ENCODE measurements at places on chromosomes 7 and 10.
A peak's percentile ranks its signal among the peaks of the same experiment; 100 is the strongest.

GRCh38 chr7:103593691-103594090 is 147.7 kb upstream of the SLC26A5 start:
- DNase-seq, result no peak

DNA sequence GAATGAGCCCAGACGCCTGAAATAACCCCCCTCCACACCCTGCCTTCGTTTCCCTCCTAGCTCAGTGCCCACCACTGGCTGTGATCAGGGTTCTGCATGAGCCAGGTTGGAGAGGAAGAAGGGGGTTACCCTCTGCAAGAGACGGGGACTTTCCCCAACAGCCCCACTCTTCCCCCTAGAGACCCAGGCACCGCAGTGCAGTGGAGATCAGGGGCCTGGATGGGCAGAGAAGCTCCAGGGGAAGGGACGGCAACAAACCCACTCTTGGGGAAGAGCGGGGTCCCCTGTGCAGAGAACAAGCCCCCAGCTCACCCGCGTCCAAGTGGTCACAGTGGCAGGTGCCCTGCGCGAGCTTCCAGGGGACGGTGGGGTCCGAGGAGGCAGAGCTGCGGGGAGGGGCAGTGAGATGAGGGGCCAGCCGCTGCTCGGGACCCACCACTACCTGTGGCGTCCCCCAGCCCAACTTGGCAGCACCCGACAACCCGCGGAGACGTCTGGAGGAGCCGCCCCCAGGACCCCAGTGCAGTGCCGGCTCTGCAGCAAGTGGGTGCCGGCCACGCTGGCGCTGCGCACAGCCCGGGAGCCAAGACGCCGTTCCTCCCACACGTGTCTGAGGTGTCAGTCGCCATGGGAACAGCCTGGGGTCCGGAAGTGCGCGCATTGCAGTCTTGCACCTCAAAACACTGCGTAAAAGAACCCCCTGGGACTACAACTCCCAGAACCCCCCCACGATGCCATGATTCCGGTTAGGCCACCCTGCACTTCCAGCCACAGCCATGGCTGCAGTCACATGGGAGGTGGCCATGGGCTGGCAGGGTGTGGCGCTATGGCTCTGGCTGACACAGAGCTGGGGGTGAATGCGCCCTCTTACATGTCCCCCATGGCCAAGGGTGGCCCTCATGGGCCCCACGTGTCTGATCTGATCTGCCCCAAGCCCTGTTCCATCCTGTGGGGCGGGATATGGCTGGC is 45.8 kb upstream of the WIPI2 start:
- peak; percentile 89 for DNase-seq

DNA sequence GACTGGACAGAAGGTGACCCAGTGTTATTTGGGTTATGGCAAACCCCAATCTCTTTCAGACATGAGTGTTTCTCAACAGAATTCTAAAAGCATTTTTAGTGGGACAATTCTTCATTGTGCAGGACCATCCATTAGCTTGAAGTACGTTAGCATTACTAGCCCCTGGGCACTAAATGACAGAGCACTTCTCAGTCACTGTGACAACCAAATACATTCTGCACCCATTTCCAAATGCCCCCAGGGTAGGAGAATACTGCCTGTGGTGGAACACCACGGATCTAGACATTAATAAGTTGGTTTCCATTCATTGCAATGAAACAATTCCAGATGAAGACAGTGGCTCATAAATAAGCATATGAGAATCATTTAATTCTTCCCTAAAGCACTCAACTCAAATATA is 102.4 kb upstream of the FRMD4A start:
- DNase-seq, result no peak

DNA sequence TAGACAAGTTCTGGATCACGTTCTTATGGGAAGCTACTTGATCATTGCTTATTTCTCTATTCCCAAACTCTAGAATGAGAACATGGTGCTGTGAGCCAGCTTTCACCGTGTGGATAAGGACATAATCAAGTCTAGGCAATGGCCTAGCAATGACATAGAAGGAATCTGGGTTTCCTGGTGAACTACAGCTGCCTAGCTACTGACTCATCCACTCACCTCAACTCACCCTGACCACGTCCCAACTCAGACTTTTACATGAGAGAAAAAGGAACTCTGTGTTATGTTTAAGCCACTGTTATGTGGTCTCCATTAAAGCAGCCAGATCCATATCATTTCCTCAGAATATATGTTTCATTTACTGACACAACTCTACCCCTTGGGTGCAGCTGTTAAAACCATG is 18.8 kb upstream of the MET start:
- DNase-seq, result no peak

GRCh38 chr7:150994141-150994837 is 3.5 kb downstream of the NOS3 start:
- no peak for DNase-seq

DNA sequence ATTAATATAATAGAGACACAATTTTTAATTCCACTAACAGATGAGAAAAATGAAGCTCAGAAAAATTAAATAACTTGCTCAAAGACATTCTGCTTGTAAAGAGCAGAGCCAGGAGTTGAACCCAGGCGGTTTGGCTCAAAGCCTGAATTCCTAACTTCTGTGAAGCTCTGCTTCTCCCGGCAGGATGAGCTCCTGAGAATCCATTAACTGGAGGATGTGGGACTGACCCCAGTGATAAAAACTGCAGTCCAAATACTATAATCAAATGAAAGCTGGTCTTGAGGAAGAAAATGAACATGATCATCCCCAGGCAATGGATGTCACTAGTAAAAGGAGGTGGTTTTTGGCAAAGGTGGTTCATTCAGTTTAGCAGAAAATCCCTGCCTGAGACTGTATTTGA is 898.2 kb downstream of the CCSER2 start:
- DNase-seq, result no peak

DNA sequence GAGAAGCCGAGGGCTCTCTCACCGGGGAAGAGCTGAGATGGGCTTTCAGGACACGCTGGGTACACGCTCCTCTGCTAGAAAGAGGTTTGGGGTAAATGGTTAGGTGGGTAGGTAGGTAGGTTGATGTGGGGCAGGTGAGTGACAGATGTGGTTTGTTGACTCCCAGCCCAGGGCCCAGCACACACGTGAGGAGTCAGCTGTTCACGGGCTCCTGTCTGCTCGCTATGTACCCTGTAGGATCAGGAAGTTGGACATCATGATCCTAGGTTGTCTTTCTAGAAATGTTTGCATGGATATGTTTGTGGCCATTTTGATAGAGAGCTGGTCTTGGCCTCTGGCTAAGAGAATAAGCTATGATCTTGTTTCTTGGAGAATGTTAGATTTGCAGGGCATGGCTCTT is 109.0 kb downstream of the TACC2 start:
- no peak for DNase-seq

DNA sequence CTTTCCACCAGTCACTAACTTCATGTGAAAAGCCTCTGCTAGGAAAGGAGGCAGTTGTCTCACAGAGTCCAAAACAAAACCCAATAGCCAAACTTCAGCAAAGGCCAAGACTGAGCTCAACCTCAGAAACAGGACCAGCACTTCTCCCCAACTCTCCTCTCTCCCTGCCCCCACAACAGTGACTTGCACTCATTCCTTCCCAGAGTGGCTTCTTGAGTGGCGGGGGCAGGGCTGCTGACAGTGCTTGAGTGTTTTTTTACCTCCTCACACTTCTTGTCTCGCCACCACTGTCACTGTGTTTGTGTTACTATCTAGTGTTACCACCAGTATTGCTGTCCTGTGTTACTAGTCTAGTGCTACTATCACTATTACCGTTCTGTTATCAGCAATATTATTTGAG is 206.8 kb downstream of the KLF6 start:
- DNase-seq, result no peak

DNA sequence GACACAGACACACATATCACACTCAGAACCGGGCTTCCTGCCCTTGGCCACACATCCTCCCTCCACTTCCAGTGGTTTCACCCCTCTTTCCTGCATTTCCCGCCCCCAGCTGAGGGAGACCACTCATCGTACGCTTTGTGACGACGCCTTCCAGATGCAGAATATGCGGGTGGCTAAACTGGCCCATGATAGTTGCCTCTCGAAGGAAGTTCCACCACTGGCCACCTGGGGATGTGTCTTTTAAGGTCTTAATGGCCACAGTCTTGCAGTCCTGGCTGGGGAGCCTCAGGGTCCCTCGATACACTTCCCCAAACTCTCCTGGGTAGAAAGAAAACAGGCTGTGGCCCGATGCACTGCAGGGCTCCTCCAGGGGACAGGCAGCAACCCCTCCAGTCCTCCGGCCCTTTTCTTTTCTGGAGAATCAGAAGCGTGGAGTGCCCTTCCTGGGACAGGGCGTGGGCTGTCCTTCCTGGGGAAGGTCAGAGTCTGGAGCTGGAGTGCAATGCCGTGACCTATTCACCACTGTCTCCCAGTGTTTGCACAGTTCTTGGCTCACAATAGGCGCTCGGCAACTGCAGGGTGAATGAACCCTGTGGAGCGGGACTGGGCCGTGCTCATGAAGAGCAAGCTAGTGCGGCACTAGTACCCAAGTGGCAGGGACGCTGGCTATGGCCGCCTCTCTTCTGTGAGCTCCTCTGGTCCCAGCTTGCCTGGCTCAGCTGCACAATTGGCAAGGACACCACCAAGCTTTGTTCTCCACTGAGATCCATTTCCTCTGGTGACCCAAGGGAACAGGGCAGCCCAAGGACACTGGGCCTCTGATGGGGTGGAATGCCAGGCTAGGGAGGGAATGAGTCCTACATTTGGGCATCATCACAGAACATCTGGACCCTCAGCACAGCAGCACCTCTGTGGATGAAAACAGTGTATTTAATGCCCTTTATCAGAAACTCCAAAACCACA is 13.2 kb downstream of the EPHA1 start:
- no peak for DNase-seq

GRCh38 chr7:121388950-121389349 is 7.2 kb downstream of the FAM3C start:
- no peak for DNase-seq

GRCh38 chr10:1522237-1522636 is 215.1 kb downstream of the ADARB2 start:
- no peak for DNase-seq

- peak; percentile 89 for DNase-seq
These were observed at the start of gene SNX10 for GRCh38 chr7:26291699-26292538. SNX10 (plus strand) TSS chr7:26291862; CDS start chr7:26346443, 54,581 bp downstream.

DNA sequence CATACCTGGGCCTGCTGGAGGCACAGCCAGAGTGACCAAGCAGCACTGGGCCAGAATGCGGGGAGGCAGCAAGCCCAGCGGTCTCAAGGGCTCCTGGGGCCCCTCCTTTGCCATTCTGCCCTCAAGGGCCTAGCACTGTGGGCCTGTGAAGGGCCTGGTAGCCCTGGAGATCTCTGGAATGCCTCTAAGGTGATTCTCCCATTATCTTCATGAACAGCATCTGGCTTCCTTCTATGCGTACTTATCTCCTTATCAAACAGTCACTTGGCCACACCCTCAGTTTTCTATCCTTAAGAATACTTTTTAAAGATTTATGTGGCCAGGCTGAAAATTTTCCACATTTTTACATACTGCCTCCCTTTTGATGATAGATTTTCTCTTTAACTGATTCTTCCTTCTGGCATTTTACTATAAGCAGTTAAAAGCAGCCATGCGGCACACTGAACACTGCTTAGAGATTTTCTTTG is 67.5 kb upstream of the CCNY start:
- DNase-seq, result no peak

- no peak for DNase-seq
These were observed 256.0 kb upstream of the AUTS2 start for GRCh38 chr7:69342154-69342884.

GRCh38 chr10:614790-615582 is 74.5 kb downstream of the DIP2C start:
- DNase-seq, result no peak

- no peak for DNase-seq
These were observed 839.7 kb downstream of the CNTNAP2 start for GRCh38 chr7:146956321-146956720.

GRCh38 chr7:100384628-100385294 is 11.5 kb downstream of the PILRA start:
- no peak for DNase-seq

- peak; percentile 58 for DNase-seq
These were observed 18.8 kb downstream of the CDC123 start for GRCh38 chr10:12214763-12215218.

DNA sequence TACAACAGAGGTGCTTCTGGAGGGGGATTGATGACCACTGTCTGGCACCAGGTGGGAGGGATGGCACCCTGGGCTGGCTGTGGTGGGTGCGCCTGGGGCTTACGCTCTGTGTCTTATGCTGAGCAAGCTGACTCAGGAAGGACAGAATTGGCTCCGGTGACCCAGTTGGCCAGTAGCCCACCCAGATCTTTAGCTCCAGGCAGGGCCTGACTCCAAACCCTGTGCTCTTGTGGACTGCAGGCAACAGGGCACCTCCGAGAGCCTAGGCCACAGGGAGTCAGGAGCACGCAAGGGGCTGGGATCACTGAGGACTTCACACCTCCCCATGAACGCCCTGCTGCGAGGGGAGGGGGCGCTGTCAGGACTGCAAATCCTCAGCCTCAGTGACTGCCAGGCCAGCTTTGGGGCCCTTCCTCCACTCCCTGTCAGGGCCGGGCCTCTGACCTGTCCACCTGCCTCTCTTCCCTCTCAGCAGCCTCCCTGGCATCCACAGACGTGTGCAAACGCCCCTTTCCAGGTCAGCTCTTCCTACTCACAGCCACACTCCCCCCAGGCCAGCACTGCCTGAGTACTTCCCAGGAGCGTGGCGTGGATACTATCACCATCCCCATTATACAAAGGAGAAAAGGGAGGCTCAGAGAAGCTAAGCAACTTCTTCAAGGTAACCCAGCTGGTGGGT is 118.7 kb downstream of the SLIT1 start:
- no peak for DNase-seq

DNA sequence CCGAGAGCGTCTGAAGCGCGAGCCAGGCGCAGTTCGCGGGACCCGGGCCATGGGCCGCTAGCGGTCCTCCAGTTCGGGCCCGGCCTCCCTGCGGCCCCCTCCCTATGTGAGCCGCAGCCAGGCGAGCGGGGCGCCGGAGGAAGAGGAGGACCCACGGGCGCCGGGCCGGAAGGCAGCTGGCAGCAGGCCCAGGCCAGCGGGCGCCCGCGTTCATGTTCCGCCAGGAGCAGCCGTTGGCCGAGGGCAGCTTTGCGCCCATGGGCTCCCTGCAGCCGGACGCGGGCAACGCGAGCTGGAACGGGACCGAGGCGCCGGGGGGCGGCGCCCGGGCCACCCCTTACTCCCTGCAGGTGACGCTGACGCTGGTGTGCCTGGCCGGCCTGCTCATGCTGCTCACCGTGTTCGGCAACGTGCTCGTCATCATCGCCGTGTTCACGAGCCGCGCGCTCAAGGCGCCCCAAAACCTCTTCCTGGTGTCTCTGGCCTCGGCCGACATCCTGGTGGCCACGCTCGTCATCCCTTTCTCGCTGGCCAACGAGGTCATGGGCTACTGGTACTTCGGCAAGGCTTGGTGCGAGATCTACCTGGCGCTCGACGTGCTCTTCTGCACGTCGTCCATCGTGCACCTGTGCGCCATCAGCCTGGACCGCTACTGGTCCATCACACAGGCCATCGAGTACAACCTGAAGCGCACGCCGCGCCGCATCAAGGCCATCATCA is 1.1 kb downstream of the ADRA2A start:
- DNase-seq, result no peak

- no peak for DNase-seq
These were observed 59.1 kb downstream of the CNTNAP2 start for GRCh38 chr7:146175716-146176115.

- DNase-seq, result no peak
These were observed 64.5 kb downstream of the CYCS start for GRCh38 chr7:25060487-25061055.
